Left ventricle myocardium superior (tissue), 1 donor: ENCODE measurements at places on chromosomes 5 and 9. TPM values are rescaled to one million over a fixed set of nuclear protein-coding genes. Genes with fewer than 3 reads are reported as not detected.

Gene GALNT12
- total RNA-seq = 0.64 TPM

Gene PHF24
- 0.10 TPM for total RNA-seq

Gene TMED9
- total RNA-seq = 63.9 TPM

Gene NDUFAF2
- 36.1 TPM for total RNA-seq

Gene DPYSL3
- 19.5 TPM for total RNA-seq

Gene GABBR2
- 0.62 TPM for total RNA-seq

Gene CENPH
- 3.5 TPM for total RNA-seq

Gene WASHC1
- 14.0 TPM for total RNA-seq

Gene BTNL8
- total RNA-seq = 0.27 TPM

Gene GABRA1
- total RNA-seq = not detected

Gene FOXD4L3
- not detected for total RNA-seq

Gene BTNL9
- 37.8 TPM for total RNA-seq

Gene SH3RF2
- 350 TPM for total RNA-seq

Gene NRG2
- 1.9 TPM for total RNA-seq

Gene ENTREP1
- 21.3 TPM for total RNA-seq

Gene AOPEP
- 161 TPM for total RNA-seq

Gene SPAG8
- 3.2 TPM for total RNA-seq

Gene SLC34A3
- total RNA-seq = not detected

Gene POU5F2
- total RNA-seq = 0.30 TPM

Gene SLC25A25
- total RNA-seq = 4.8 TPM

Gene ARHGAP26
- total RNA-seq = 34.9 TPM

Gene KLHL3
- total RNA-seq = 24.5 TPM

Gene TUSC1
- 13.1 TPM for total RNA-seq

Gene SLC36A3
- not detected for total RNA-seq

Gene SPTAN1
- 244 TPM for total RNA-seq

Gene PROP1
- not detected for total RNA-seq

Gene OR1J2
- not detected for total RNA-seq

Gene TMEM215
- total RNA-seq = not detected

Gene SV2C
- 0.05 TPM for total RNA-seq

Gene RNF183
- total RNA-seq = not detected

Gene FCN1
- 5.7 TPM for total RNA-seq

Gene LRSAM1
- 52.0 TPM for total RNA-seq

Gene GFI1B
- total RNA-seq = 0.25 TPM

Gene TXNDC8
- not detected for total RNA-seq

Gene LOX
- 6.0 TPM for total RNA-seq

Gene PCDHGA4
- total RNA-seq = 8.4 TPM

Gene DDX4
- not detected for total RNA-seq

Gene LURAP1L
- 2.4 TPM for total RNA-seq

Gene ACER2
- total RNA-seq = 3.4 TPM

Gene NUTM2G
- total RNA-seq = not detected

Gene RUSC2
- total RNA-seq = 30.3 TPM
